Stimulated activated CD4-positive, alpha-beta T cell treated with anti-CD3 and anti-CD28 coated beads, Interleukin-2, amount 100 ng/mL, for 48 hours (primary cell): ENCODE measurements at places on chromosomes 1 and 21.
A peak's percentile ranks its signal among the peaks of the same experiment; 100 is the strongest.

DNA sequence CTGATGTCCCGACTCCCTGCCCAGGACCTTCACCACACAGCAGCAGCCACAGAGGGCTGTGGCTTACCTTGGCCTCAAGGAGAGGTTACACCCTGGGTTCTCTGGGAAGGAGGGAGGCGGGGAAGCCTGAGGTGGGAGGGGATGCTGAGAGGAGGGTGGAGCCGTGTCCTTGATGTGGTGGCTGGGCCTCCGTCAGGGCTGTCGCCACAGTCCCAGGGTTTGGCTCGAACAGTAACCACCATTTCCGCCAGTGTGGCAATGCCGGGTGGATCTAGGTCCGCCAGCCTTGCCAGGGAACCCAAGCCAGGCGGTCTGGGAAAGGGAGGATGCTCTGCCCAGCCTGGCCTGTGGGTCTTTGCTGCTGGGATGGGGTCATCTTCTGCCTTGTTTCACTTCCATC, 18.4 kb upstream of the CDCA8 start:
- peak; percentile 28 for DNase-seq

GRCh38 chr1:170209125-170209524, 63.4 kb downstream of the NTMT2 start:
- DNase-seq, result no peak

GRCh38 chr1:21365036-21365435, 74.8 kb upstream of the ECE1 start:
- DNase-seq, result no peak

GRCh38 chr1:25728301-25728935, 71.6 kb upstream of the SELENON start:
- DNase-seq, result no peak

DNA sequence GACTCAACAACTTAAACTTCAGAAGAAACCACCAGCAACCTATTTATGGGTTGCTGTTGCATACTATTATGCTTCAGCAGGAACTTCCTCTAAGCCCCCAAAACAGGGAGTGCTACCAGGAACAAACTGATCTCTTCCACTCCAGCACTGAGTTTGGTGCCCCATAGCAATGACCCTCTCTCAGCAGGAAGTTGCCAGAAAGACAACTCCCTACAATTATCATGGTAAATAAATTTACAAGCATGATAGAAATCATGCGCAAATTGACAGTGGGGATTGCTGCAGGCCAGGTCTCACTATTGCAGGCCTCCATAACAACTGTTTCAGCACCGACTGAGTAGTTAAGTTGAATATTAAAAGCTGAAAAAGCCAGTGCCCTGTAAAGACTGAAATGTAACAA, 180.6 kb downstream of the PLA2G4A start:
- no peak for DNase-seq
